Trophoblast cell (in vitro differentiated cells and primary cell): ENCODE measurements at places on chromosomes 1 and 21.

DNA sequence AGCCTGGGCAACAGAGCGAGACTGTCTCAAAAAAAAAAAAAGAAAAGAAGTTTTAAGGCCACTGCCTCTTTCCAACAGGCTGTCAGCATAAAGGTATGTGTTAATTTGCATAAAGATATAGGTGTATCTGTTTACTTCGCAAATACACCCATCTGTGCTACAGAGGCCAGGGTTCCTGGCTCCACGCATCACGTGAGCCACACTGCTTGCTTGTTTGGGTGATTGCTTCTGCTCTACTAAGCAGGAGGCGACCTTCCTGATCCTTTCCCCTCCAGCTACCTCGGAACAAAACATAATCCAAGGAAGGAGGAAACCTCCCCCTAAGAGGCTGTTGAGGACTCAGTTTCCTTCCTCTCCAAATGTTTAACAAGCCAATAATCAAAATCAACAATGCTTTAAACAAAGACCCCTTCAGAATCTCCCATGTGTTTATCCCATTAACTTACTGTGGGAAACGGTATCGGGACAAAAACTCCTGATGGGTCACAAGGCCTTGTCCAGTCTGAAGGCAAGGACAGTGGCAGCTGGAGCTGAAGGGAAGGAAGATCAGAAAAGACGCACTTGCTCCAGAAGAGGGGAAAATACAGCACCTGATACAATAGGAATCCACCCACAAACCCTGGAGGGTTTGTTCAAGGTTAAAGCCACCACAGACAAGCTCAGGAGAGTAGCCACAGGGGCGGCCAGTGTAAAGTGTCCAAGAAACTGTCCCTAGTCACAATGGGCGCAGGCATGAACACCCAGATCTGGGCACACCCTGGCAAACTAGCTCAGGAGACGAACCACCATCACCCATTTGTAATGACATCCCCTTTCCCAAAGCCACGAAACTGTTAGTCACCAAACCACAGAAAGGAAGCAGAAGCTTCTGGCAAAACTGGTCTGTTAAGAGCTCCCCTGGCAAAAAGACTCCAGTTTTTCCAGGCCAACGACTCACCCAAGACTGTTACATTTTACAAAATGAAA is 17.2 kb downstream of the CTNNBIP1 start:
- peaks cover 22% of the 10 kb centered on the region for H3K4me1 ChIP-seq
- no peak overlapping the region for H3K4me3 ChIP-seq
- H3K36me3 ChIP-seq = no peaks in the 10 kb centered on the region
- H3K27ac ChIP-seq = peak overlapping the region; percentile 64
- peak; percentile 57 for DNase-seq

GRCh38 chr21:38126666-38127303 is 130.0 kb upstream of the KCNJ15 start:
- no peak overlapping the region for H3K4me3 ChIP-seq
- H3K4me1 ChIP-seq = no peaks in the 10 kb centered on the region
- no peak overlapping the region for H3K27ac ChIP-seq
- DNase-seq = peak; percentile 65
- no peaks in the 10 kb centered on the region for H3K36me3 ChIP-seq

GRCh38 chr21:39484711-39485276 is 33.0 kb downstream of the SH3BGR start:
- no peaks in the 10 kb centered on the region for H3K36me3 ChIP-seq
- no peaks in the 10 kb centered on the region for H3K27me3 ChIP-seq
- H3K4me1 ChIP-seq = no peaks in the 10 kb centered on the region
- H3K4me3 ChIP-seq = no peak overlapping the region
- DNase-seq = no peak

- H3K27me3 ChIP-seq = no peaks in the 10 kb centered on the region
- H3K4me3 ChIP-seq = no peak overlapping the region
- no peaks in the 10 kb centered on the region for H3K4me1 ChIP-seq
- H3K36me3 ChIP-seq = no peaks in the 10 kb centered on the region
- H3K27ac ChIP-seq = no peak overlapping the region
These were observed 13.4 kb upstream of the ZNF281 start for GRCh38 chr1:200423235-200423634.

GRCh38 chr1:76137746-76138145 is 63.2 kb downstream of the ST6GALNAC3 start:
- no peak for DNase-seq
- H3K4me1 ChIP-seq = no peaks in the 10 kb centered on the region
- H3K4me3 ChIP-seq = no peak overlapping the region
- H3K27ac ChIP-seq = no peak overlapping the region

DNA sequence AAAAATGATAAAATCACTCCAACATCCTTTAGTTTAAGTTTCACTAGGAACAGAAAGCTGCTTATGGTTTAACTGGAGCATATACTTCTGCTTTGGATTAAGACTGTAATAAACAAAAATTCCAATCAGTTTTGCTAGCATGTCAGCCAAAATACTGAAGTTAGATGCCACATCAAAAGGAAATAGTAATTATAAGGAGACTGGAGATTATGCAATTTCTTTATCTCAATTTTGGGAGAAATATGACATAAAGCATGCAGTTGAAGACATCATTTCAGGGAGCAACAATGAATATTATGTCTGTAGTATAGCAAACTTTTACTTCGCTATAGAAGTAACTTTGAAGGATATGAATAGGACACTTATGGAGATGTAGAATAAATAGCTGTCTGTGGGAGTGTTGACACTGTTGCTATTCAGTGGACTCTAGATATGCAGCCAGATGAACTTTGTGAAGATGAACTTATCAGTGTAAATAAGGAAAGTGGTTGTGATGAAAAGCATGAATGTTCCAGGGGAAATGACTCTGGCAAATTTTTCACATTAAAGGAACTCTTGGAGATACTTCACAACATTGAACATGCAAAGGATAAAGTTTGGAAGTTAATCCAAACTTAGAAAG is 107.8 kb downstream of the RABGAP1L start:
- no peaks in the 10 kb centered on the region for H3K36me3 ChIP-seq
- no peak overlapping the region for H3K4me3 ChIP-seq
- DNase-seq = no peak

DNA sequence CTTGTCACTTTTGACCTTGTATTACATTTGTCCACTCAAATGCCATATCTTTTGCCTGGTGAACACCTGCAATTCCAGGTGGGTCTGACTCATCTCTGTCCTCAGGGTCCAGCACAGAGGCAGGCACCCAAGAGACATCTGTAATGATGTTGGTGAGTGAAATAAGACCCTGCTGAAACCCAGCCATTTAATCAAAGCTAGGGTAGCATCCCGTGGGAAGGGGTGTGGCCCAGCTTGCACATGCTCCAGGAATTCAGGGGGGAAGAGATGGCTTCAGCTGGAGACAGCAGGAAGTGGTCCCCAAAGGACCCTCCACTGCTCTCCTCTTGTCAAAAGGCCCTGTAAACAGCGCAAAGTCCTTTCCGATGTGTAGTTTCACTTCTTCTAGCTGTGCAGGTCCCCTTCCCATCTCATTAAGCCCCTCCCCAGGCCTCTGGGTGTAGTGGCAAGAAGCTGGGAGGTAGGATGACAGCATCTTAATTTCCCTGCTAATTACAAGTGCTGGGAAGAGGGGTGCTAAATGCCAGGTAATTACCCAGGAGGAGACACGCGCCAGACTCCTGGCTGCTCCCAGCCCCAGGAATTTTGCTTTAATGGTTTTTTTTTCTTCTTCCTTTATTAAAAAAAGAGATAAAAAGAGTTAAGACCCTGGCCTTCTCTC is 54.4 kb upstream of the TRABD2B start:
- DNase-seq = no peak
- peaks cover 4% of the 10 kb centered on the region for H3K4me1 ChIP-seq
- no peaks in the 10 kb centered on the region for H3K36me3 ChIP-seq
- no peak overlapping the region for H3K27ac ChIP-seq
- no peaks in the 10 kb centered on the region for H3K27me3 ChIP-seq

DNA sequence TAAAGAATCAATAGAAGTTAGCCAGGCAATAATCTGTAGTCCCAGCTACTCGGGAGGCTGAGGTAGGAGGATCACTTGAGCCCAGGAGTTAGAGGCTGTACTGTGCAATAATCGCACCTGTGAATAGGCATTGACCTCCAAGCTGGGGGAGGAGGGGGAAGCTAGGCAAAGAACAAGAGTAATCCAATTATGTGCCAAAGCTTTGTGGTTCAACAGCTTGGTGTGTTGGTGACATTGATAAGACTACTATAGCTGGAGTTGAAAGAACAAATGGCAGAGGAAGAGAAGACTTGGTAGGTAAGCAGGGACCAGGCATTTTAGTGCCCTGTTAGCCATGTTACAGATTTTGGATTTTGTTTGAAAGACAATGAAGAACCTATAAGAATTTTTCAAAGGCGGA is 2.1 kb upstream of the TMCO2 start:
- no peaks in the 10 kb centered on the region for H3K4me1 ChIP-seq
- H3K4me3 ChIP-seq = no peak overlapping the region
- no peaks in the 10 kb centered on the region for H3K36me3 ChIP-seq
- H3K27ac ChIP-seq = no peak overlapping the region
- DNase-seq = no peak
- no peaks in the 10 kb centered on the region for H3K27me3 ChIP-seq
